LoVo (cell line): ENCODE measurements at places on chromosomes 5 and 9.

GRCh38 chr5:158450751-158451171, 591.8 kb upstream of the CLINT1 start:
- DNase-seq, result no peak

DNA sequence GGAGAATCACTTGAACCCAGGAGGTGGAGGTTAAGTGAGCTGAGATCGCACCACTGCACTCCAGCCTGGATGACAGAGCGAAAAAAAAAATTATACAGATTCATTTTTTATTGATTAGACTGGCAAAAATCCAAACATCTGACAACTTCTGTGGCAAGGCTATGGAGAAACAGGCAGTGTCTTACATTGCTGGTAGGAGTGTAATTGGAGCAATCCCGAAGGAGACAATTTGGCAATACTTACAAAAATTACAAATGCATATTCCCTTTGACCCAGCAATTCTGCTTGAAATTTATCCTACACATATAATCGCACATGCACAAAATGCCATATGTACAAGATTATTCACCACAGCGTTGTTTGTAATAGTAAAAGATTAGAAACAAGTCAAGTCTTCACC, 86.8 kb downstream of the MAPKAP1 start:
- no peak for DNase-seq

GRCh38 chr9:88926781-88927505, 64.3 kb upstream of the S1PR3 start:
- no peak for DNase-seq

- peak; percentile 70 for DNase-seq
Measured at GRCh38 chr9:104961238-104961637, 33.3 kb upstream of the ABCA1 start.

DNA sequence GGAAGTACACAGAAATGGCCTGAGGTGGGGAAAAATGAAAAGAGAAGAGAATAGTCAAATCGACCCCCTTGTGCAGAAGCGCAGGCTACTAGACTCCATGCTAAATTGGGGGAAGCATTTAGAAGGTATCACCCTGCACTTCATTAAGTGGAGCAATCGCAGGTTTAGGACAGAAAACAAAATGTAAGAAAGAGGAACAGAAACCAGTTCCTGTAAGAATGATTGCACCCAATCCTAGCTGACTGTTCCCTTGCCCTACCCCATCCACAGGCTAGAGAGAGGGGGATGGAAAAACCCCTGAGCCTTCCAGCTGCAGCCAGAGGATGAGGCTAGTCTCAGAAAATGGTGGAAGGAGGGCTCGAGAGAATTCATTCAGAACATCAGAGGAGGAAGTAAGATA, 23.9 kb upstream of the PPP1R2B start:
- DNase-seq, result no peak

- no peak for DNase-seq
Measured at GRCh38 chr9:127183814-127184582, 61.6 kb upstream of the ANGPTL2 start.

GRCh38 chr5:157248821-157249470, 17.0 kb upstream of the CYFIP2 start:
- DNase-seq, result no peak

GRCh38 chr9:110087605-110088004, 120.4 kb downstream of the C9orf152 start:
- DNase-seq, result no peak

DNA sequence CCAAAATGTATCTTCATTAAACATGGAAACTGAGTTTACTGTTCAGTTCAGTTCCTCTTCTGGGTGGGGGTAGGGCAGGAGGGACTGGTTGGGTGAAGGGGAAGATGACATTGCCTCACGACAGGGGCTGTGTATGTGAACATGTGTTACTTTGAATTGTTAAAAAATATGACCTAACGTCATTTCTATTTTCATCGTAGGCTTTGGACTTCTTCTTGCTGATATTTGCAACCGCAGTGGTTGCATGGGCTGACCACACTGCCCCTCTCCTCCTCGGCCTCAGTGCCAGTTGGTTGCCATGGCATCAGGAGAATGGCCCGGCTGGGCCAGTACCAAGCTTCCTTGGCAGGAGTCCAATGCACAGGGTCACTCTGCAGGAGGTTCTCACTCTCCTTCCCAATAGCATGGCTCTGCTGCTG, 41.5 kb downstream of the HACD4 start:
- no peak for DNase-seq

- peak; percentile 16 for DNase-seq
Measured at GRCh38 chr9:69452110-69452782, 127.2 kb downstream of the ENTREP1 start.

- DNase-seq, result no peak
Measured at GRCh38 chr5:61004448-61004847, 59.4 kb downstream of the NDUFAF2 start.

- peak; percentile 68 for DNase-seq
Measured at GRCh38 chr9:27276193-27277030, 20.5 kb downstream of the EQTN start.

DNA sequence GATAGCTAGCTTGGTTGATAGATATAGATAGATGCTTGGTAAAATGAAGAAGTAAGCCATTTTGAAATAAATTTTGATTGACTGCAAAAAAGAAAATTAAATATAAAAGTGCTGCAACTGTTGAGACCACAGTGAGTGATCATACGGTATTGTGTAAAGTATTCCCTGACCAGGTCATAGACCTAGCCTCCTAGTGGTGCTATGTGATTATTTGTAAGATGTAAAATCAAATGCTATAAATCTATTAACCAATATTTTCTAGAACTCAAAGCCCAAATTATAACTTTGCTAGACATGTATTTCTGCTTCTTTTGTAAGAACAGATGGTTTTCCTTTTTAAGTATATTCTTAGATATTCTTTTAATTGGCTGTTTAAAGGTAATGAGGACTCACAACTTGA, 480.2 kb upstream of the PTPRD start:
- no peak for DNase-seq

DNA sequence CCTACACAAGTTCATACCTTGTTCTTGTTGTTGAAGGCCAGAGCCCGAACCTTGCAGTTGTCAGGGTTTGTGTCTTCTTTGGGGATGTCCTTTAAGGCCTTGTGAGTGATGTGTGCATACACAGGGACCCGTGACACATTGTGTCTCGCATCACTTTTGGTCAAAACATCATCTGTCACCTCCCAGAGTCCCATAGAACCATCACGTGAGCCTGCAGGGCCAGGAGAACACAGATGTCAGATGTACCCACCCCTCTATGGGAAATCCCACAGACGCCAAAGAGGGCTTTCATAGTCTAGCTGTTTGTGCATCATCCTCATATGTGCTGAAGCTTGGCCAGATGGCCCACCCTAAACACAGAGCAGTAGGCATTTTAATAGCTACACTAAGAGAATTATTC, 28.2 kb downstream of the DCAF12 start:
- DNase-seq, result no peak

GRCh38 chr9:129773262-129774048, 20.6 kb upstream of the PTGES start:
- no peak for DNase-seq

DNA sequence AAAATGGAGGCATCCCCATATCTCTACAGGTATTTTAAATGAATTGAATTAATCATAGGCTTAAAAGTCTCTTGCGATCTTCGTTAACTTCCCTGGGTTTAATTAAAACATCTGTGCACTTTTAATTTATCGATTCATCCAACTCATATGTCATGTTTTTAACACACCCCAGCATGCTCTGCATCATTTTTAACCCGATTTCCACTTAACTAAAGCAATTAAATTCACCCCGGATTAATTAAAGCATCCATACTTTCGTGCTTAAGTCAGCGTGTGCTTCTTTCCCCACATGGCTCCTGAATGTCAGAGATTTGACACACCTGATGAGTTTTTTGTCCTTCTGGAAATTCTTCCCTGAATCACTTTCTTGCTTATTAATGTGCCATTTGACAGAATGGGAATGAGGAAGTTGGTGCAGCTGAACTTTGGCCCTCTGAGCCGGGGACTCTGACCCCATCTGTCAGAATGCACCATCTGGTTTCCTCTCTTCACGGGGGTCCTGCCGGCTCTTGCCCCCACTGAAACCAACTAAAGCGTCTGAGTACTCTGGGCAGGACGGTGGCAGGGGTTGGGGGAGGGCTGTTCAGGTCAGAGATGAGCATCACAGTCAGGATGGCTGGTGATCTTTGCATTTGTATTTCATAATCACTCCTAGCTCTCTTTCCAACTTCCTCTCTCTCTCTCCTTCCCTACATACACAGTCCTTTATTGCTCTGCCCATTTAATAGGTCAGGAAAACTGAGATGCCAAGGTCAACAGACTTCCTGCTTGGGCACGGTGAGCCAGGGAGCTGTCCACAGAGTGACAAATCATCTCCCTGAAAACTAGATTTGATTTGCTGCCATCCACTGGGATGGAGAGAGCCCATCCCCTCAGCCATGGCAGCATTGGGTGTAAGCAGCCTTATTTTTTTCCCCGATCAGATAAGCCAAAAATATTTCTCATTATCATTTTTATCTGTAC, 180.3 kb upstream of the WWC1 start:
- no peak for DNase-seq

DNA sequence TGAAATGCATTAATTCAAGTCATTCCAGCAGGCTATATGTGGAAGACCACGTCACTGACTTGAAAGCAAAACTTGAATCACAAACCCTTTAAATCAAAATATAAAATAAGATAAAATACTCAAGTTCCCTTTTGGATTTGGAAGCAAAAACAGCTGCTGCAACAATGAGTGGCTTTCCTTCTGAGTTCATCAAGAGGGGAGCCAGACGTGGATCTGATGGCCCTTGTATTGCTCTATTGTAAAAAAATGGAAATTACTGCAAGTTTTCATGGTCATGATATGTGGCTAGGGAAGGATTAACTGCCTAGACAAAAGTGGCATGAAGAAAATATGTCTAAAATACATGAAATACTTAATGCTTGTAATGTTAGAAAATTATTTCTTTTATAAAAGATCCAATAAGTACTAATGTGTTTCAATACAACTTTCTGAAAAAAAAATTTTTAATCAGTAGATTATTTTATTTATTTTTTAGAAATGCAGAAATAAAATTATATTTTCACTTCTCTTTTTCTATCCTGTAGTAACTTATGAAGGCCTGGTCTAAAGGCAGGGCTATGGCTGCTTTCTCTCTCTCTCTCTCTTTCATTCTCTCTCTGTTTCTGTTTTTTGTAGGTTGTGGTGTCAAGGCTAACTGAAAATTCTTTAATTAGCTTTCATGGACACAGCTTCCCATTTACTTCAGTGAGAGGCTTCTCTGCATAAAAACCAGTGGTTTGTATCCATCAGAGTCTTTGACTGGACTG, 24.0 kb downstream of the LIX1 start:
- DNase-seq, result no peak

DNA sequence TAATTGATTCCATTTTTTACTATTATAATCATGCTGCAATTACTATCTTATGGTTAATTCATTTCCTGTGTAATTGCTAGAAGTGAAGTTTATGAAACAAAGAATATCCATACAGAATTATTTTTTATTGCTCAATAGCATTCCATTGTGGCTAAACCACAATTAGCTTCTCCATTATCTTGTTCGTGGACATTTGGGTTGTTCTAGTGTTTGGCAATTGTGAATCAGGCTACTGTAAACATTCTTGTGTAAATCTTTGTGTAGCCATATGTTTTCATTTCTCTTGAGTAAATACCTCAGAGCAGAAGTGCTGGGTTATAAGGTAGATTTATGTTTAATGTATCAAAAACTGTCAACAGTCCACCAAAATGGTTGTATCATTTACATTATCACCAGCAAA, 341.1 kb downstream of the MAT2B start:
- DNase-seq, result no peak

- no peak for DNase-seq
Measured at GRCh38 chr5:53900677-53901076, 340.2 kb downstream of the NDUFS4 start.

DNA sequence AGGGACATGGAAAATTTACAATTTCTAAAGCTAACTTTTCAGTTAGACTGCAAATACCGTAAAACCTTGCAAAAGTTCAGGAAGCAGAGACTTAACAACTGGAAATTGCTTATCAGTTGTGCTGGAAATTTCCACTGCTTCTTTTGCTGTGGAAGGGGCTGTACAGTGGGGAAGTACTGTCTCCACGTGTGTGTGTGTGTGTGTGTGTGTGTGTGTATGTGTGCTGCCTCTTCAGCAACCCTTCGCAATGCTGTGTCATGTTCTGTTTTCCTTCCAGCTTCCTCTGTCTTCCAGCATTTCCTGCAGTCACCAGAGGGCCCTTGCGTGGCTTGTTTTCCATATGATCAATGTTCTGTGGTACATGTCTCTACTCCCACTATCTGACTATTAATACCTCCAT, 87.5 kb upstream of the RANBP3L start:
- DNase-seq, result no peak

DNA sequence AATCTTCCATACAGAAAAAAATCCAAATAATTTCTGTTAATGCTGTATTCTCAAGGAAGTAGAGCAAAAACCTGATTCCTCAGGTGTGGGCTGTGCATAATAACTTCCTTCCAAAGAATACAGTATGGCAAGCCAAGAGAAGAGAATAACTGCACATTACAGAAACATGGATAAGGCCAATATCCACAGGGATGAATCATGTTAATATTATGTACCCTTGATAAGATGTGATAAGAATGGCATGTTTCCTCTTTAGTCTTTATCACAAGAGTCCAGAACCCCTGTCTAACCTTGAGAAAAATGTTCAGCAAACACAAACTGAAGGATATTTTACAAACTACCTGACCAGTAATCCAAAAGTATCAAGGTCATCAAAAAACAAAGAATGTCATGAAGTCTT, 795.8 kb downstream of the SEMA5A start:
- DNase-seq, result no peak

- DNase-seq, result no peak
Measured at GRCh38 chr9:106639873-106640568, 222.9 kb upstream of the ZNF462 start.

DNA sequence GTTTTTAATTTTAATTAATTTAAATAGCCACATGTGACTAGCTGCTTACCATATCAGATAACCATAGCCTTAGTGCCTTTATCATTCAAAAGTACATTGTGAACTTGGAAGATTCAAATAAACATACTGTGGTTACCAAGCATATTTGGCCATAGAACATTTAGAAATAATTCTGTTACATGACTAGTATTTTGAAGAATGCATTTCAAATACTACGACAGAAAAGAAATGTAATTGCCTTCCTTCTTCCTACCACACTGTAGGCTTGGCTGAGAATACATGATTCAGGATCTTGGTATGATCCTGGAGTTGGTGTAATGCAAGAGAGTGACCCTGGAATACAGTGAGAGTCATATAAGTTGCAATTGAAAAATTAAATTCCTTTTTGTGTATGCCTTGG, 109.7 kb upstream of the PCA3 start:
- DNase-seq, result no peak

DNA sequence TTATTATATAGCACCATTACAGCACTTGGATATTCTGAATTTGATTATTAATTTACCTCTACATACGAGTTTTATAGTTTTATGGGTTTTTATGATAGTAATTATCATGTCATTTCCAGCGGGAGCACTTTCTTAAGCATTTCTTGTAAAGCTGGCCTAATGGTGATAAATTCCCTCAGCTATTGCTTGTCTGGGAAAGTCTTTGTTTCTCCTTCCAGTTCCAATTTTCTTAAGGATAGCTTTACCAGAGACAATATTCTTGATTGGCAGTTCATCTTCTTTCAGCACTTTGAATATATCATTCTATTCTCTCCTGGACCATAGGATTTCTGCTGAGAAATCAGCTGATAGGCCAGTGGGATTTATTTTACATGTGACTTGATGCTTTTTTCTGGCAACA, 505.4 kb downstream of the TMEM232 start:
- DNase-seq, result no peak

GRCh38 chr9:136761545-136761981, 2.8 kb downstream of the LCN15 start:
- no peak for DNase-seq
